Activated naive CD4-positive, alpha-beta T cell treated with anti-CD3 and anti-CD28 coated beads, Interleukin-2, amount 50 U/mL, for 72 hours (primary cell): ENCODE measurements at places on chromosomes 3 and 15.

GRCh38 chr15:36465304-36465703, 114.1 kb upstream of the CDIN1 start:
- no peak for DNase-seq

DNA sequence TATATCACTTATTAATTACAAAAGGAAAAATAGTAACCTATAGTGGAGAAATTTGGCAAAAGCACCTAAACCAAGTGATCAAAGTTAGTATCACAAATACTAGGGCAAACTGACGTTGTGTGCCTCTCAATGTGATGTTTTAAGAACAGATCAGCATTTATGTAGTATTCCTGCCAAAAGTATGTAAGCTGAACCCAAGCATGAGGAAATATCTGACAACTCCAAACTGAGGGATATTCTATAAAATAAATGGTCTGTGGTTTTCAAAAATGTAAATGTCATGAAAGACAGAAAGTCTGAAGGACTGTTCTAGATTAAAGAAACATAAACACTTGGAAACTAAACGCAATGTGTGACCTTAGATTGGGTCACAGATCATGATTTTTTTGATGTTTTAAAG, 34.3 kb upstream of the PIK3CA start:
- no peak for DNase-seq

GRCh38 chr3:84835366-84835765, 123.4 kb upstream of the CADM2 start:
- no peak for DNase-seq

- DNase-seq: peak; percentile 84
Measured at GRCh38 chr3:39177708-39178332, 14.6 kb downstream of the XIRP1 start.

- DNase-seq: no peak
Measured at GRCh38 chr15:78944202-78944625, 632 bp downstream of the CTSH start.

GRCh38 chr3:127107002-127107401, 85.9 kb upstream of the PRR23E start:
- no peak for DNase-seq

DNA sequence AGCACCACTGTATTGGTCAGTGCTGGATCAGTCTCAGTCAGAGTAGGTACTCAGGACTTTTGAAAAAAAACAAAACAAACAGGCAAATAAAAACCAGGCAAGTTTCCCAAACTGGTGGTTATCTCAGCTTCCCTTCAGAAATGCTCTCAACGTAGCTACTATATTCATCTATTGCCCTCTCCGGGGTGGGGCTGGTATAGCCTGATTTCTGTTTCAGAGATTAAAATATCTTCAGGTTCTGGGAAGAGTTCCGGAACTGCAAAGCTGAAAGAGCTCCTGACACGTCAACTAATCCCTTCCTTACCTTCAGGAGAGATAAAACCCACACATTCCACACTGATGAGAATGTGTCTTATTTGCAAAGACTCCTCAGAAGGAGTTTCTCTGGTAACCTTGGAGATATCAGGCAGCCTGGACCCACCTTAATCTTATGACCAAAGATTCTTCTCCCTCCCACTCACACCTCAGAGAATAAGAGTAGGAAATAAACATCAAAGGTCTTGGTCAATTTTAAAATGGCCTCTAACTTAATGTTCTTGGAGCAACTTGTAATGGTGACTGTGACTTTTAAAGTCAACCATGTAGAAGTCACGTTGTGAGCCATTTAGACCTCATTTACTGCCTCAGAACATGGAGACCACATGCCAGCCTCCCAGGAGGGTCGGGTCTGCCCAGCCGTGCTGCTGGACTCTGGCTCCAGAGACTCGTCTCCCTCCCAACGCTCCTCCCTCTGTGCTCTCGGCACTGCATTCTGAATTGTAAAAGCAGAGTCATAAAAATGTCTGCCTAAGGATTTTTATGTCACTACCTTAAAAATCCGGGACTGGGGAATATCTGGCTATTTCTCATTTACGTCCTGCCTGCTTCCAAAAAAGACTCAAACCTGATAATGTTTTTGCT, 53.8 kb downstream of the CDCP1 start:
- no peak for DNase-seq

DNA sequence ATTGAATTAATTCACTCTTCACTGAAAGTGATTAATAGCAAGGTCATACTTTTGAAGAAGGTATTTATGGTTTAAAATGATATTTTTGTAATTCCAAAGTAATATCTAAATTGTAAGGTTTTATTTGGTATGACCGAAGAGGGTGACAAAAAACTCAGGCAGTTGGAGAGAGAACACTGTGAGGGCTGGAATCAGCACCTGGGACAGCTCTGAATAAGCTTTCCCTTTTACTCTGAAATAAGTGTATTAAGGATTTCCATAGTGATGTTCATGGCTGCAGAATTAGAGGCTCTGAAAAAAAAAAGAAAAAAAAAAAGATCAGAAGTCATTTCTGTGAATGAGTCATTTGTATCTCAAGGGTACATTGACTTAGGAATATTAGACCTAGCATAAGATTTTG, 299.5 kb downstream of the IL5RA start:
- DNase-seq: no peak

GRCh38 chr3:153038779-153039178, 123.2 kb upstream of the RAP2B start:
- no peak for DNase-seq

DNA sequence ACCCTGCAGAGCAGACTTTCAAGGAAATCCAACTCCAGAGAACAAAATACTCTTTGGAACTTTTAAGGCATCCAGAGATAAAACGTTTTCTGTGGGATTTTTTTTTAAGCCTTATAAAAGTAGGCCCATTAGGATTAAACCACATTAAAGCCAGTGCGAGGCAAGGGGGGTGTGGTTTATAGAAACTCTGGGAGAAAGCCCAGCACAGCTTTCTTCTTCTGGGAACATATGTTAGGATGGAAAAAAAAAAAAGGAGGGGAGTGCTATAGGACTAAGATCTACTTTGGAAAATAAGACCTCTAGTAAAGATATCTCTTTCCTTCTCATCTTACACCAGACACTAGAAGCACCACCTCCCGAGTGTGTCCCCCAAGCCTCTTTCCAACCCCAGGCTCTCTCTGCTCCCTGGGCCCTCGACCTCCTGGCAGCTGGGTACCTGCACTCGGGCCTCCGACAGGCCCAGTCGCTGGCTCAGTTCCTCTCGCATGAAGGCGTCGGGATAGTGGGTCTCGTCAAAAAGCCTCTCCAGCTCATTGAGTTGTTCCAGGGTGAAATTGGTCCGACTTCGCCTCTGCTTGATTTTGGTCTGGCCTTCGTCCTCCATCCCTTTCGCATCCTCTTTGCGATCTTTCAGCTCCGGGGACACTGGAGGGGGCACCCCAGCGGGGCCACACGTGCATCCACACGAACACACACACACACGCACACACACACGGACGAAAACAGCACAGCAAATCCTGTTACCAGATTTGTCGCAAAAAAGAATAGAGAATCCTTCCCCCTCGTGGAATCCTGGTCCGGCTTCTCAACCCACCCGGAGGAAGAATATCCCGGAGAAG, 3.8 kb downstream of the SHOX2 start:
- DNase-seq: no peak

GRCh38 chr15:49530092-49530491, 90.5 kb downstream of the FAM227B start:
- no peak for DNase-seq
